ENCODE measurements at places on chromosomes 2 and 18.

GRCh38 chr2:102717308-102718018 is 44.4 kb upstream of the TMEM182 start:
- DNase-seq: no peak

GRCh38 chr2:157439824-157440186 is 4.1 kb downstream of the CYTIP start:
- no peak for DNase-seq

GRCh38 chr2:56017784-56018183 is 94.2 kb upstream of the EFEMP1 start:
- peak; percentile 10 for DNase-seq

DNA sequence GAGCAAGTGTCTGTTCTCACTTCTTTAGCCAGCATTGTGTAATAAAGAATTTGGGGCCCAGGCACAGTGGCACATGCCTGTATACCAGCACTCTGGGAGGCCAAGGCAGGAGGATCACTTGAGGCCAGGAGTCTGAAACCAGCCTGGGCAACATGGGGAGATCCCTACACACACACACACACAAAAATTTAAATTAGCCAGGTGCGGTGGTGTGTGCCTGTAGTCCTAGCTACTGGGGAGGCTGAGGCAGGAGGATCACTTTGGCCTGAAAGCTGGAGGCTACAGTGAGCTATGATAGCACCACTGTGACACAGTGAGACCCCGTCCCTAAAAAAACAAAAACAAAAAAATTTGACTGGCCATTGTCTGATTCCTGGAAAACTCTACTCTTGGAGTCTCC is 8.3 kb downstream of the REV1 start:
- DNase-seq: no peak

GRCh38 chr2:165792104-165792454 is 2.0 kb downstream of the GALNT3 start:
- no peak for DNase-seq

GRCh38 chr2:203782262-203782976 is 76.0 kb downstream of the CD28 start:
- peak; percentile 39 for DNase-seq

- no peak for DNase-seq
These were observed 114.9 kb upstream of the SEC11C start for GRCh38 chr18:59024829-59025228.

- no peak for DNase-seq
These were observed 95.6 kb downstream of the TWIST2 start for GRCh38 chr2:238943338-238944067.

DNA sequence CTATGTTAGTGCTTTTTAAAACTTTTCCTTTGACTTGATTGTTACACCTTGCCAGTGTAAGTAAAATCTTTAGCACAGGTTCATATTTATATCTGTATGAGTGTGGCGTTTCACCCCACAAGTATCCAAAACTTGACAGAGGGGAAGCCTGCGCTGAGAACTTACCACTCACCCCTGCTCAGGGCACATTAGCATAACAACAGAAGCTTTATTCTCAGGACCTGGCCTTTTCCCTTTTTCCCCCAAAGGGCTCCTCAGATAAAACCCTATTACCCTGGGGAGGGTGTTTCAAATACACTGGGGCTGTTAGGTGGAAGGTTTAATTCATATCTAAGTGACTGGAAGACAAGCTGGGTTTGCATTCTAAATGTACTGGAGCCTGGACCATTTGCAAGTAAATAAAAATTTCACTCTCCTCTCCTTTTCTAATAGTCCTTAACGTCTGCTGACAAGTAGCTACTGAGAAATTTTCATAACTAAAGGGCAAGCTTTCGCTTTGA is 276.6 kb downstream of the RNF152 start:
- DNase-seq: no peak

- no peak for DNase-seq
These were observed 179.7 kb downstream of the GBX2 start for GRCh38 chr2:235988271-235989015.

DNA sequence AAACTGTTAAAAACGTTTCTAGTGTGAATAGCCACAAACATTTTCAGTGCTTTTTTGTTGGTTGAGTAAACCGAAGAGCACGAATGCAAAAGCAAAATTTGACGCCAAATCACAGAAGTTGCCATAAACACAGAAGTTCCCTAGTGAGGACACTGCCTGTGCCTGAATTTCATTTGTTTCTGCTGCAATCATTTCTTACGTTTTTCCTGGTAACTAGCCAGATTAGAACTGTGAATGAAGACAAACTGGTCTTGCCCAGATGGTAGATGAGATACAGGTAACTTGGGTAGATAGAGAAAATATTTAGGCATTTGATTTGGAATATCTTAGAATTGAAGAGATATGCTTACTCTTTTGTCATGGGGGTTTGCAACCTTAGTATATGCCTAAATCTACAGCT is 9.8 kb upstream of the TBR1 start:
- no peak for DNase-seq

GRCh38 chr2:138959031-138959430 is 178.8 kb upstream of the NXPH2 start:
- no peak for DNase-seq

DNA sequence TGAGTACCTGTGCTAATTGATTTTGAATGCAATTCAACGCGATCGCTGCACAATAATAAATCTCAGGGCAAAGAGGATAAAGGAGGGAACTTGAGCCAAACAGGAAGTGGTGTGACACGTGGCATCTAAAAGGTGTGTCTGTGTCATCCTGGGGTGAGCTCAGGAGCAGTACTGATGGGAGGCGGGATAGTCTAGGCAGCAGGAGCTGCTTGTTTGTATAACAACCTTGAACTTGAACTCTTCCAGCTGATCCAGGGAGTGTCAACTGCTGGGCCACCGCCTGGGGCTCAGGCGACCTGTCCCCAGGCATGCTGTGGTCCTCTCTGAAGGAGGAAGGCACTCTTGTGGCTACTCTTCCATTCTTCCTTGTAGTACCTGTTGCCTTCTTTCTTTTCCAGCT is 61.2 kb downstream of the BOD1L2 start:
- DNase-seq: peak; percentile 26

DNA sequence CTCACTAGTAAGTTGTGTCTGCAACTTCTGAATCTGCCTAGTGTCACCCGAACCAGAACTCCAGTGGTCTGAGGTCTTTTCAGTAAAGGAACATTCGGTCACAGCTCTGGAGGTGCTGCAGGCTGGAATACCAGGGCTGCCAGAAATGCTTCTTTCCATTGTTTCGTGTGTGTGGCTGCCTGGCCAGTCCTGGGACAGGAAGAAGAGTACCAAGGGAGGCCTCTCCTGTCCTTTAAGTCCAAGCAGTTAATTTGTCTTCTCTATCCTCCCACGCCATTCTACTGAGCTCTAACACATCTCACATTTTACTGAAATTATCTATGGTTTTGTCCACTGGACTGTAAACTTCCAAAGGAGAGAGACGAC is 196.0 kb downstream of the LNPK start:
- no peak for DNase-seq

DNA sequence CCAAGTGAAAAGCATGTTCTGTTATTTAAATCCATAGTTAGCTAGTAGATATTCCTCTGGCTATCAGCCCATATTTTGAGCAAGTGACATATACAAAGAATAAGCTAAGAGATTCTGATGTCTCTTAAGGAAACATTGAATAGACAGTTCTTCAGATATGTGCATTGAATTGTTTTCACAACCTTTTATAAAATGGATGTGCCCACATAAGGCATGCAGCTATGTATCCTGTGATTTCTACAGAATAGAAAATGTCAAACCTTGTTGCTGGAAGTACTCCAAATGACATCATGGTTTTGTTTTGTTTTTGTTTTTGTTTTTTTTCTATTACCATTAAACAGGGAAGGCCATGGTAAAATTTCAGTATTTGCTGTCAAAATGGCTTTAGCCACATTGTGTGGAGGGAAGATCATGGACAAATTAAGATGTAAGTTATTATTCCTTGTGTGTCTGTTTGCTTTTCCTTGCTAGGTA is 95.8 kb downstream of the DTNA start:
- no peak for DNase-seq
